ENCODE measurements at places on chromosomes 6 and 20. TPM values are rescaled to one million over a fixed set of nuclear protein-coding genes. Genes with fewer than 3 reads are reported as not detected.

The DYNLT2 gene
- 0.97 TPM for total RNA-seq

The ZSCAN12 gene
- 5.2 TPM for total RNA-seq

The NTSR1 gene
- total RNA-seq: 0.65 TPM

The RIPK1 gene
- total RNA-seq: 22.5 TPM

The HRH3 gene
- not detected for total RNA-seq

The ULBP1 gene
- total RNA-seq: 0.46 TPM

The ARHGAP40 gene
- total RNA-seq: not detected

The PRKN gene
- 0.15 TPM for total RNA-seq

The RBPJL gene
- not detected for total RNA-seq

The SLC17A2 gene
- total RNA-seq: not detected

The MRAP2 gene
- 18.8 TPM for total RNA-seq

The SMLR1 gene
- not detected for total RNA-seq

The VGLL2 gene
- total RNA-seq: not detected

The GPLD1 gene
- under 0.01 TPM for total RNA-seq

The ELOVL2 gene
- total RNA-seq: not detected

The PRR18 gene
- total RNA-seq: not detected

The PPP1R14C gene
- not detected for total RNA-seq

The SPATS1 gene
- not detected for total RNA-seq

The MDFI gene
- total RNA-seq: 42.7 TPM

All from epithelial cell of umbilical artery (primary cell).